Jurkat, Clone E6-1 (cell line): ENCODE measurements at places on chromosomes 1 and 21.
A peak's percentile ranks its signal among the peaks of the same experiment; 100 is the strongest.

DNA sequence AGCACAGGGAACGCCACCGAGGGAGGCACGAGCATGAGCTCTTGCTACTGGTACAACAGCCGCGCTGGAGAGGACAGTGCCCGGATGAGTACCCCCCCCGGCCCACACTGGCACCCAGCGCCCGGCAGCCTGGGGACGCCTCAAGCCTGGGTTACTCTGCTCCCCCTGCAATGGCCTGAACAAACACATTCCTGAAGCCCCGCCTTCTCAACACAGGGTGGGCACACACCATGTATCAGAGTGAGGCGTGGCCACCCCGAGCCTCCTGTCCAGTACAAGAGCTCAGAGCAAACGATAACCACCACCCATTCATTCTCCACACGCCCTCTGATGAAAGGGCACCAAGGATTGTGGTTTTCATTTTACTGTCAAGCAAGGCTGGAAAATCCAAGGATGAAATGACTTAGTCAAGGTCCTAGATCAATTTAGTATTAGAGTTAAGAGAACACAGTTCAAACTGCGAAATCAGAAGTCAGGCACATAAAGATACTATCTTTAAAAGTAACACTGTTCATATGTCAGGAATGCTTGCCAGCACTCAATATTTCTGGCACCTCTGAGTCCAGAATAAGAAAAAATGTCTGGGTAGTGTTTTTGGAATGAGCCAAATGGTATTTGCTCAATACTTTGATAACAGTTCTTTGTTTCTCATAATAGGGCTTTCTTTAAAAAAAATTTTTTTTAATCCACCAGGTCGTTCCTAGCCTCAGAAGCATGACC is 22.0 kb downstream of the UBE2G2 start:
- no peak for DNase-seq

- DNase-seq: peak; percentile 55
These were observed at the start of the genes ADORA3 and TMIGD3 for GRCh38 chr1:111503585-111504060. Gene ADORA3, minus strand, starts transcription at chr1:111503633. Its CDS starts 279 bp downstream, at chr1:111503354. Gene TMIGD3, minus strand, starts transcription at chr1:111503633. Its CDS starts 279 bp downstream, at chr1:111503354.

DNA sequence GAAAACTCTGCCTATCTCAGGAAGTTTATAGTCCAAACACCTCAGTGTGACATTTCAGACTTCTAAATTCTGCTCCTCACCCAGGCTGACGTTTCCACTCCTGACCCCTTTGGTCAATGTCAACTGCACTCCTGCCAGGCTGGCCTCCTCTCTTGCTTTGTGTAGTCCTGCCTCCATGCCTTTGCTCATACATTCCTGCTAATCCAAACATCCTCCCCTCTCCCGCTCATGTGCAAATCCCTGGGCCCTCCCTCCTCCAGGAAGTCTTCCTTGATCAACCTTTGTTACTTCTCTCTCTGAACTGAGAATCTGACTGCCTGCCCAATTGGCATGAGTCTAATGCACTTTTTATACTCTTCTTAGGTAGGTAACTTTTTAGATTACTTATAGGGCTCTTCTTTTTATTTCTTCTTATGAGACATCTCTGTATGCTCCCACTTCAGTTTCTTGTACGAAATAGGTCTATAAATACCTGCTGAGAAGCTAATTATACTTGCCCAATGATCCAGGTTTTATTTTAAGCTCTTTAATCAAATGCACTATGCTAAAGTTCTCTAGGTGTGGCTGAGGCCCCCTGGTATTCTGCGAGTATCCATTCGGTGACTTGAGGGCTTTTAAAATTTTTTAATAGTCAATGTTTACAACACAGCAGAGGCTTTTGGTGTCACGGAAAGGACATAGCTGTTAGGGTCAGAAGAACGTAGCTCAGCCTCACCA is 128.1 kb downstream of the PLXNA2 start:
- DNase-seq: no peak

DNA sequence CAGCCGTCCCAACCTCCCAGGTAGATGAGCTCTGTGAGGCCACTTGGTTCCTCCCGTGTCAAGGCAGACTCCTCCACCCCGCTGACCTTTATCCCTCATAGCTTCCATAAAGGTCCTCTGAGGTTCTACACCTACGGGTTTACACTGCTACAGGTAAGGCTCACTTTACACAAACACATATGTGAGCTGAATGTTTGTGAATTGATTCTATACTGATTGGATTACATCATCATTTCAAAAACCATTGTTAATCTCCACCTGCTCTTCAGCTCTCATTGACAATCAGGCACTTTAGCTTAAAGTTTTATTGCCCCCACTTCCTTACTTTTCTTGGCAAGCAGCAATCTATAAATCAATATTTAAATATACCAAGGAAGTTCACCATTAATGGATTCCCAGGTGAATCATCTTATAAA is 12.8 kb upstream of the RGS16 start:
- no peak for DNase-seq

GRCh38 chr1:113243529-113243928 is 146.8 kb upstream of the MAGI3 start:
- no peak for DNase-seq

- no peak for DNase-seq
These were observed 9.7 kb upstream of the KIRREL1 start for GRCh38 chr1:157983787-157984186.

DNA sequence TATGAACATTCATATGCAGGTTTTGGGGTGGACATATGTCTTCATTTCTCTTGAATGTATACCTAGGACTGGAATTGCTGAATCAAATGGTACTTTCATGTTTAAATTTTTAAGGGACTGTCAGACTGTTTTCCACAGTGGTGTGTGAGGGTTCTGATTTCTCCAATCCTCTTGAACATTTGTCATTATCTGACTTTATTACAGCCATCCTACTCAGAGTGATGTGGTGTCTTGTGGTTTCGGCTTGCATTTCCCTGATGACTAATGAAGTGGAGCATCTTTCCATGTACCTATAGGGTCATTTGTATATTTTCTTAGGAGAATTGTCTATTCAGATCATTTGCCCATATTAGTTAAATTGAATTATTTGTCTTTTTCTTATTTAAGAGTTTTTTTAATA is 35.4 kb upstream of the ZNF281 start:
- no peak for DNase-seq

DNA sequence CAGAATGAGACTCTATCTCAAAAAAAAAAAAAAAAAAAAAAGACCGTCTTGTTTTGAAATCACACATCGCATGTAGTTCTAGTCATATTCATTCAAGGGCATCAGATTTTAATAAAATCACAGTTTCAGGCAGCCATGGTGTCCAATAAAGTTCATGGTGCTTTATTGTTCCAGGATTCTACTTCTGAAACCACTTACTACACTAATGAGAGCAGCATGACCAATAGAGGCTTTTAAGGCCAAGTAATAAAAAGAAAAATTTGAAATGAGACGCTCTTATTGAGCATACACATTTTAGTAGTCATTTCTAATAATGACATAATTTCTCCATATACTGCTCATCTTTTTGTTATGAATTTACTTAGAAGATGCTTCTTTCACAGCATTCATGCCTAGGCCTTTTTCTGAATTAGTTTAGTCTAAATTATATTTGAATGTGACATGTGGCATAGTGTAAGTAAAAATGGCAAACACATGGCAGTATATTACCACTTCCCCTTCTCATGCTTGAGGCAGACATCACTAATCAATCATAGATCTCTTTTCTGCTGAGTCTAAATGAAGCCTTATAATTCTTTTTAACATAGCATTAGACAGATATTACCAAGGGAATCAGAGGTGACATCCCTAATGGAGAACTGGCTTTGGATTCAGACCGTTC is 18.5 kb downstream of the NTMT2 start:
- DNase-seq: no peak

GRCh38 chr21:34187935-34188334 is 114.6 kb downstream of the MRPS6 start:
- DNase-seq: no peak

GRCh38 chr1:26359981-26360806 is 6.3 kb upstream of the CRYBG2 start:
- DNase-seq: no peak

DNA sequence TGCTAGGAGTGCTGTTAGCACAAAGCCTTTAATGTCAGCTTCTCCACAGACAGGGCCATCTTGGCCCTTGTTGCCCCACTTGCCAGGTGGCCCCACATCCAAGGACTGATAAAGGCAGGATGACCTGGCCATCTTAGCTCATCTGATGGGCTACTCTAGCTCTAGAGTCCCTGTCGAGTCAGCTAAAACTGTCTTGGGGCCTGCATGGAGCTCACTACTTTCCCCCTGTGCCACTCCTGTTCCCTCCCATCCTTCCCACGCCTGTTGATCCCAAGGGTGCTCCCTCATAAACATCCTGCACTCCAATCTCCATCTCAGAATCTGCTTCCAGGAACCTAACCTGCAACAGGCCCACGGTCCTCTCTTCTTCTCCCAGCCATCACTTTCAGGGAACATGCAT is 652 bp upstream of the GPX7 start:
- DNase-seq: no peak

- DNase-seq: no peak
These were observed 14.7 kb downstream of the FNDC5 start for GRCh38 chr1:32855861-32856617.

DNA sequence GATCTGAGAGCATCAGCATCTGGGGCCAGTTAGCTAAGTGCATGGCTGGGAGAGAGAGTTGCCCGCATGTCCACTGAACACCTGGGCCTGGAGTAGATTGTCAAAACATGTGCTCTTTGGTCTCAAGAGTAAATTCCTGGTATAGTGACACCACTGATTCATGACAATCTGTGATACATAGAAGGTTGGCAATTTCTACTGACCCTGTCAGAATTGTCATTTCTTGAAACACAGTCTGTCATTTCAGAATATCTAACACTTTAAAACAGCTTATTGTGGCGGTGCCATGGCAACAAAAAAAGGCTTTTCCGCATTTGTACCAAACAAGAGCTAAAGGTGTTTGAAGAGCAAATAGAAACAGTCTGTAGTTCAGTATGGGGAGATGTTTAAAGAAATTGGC is 186.4 kb upstream of the FAM78B start:
- DNase-seq: no peak

GRCh38 chr1:115466433-115466832 is 128.4 kb upstream of the NGF start:
- DNase-seq: no peak

GRCh38 chr1:2073382-2074230 is 23.4 kb downstream of the PRKCZ start:
- no peak for DNase-seq

DNA sequence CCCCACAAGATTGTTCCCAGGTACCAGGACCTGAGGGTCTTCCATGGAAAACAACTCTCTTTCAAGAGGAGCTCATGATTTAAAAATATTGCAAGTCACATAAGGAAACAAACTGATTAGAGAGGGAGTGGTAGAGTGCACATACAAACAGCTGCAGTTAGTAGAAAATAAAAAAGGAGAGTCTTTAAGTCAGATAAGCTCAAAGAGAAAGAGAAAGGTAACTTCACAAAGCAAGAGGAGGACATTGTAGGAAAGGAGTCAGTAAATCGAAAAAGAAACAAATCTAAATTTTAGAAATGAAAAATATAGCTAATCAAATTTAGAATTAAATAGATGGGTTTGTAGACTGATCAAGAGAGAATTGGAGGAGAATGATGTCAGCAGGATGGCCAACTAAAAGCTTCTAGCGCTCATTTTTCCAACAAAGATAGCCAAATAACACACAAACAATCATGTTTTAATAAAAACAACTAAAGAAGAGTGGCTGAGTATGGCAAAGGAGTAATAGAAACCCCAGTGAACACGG is 86.1 kb upstream of the CD53 start:
- DNase-seq: peak; percentile 44

- no peak for DNase-seq
These were observed 243.2 kb upstream of the NR5A2 start for GRCh38 chr1:199784138-199784895.

- no peak for DNase-seq
These were observed 99.0 kb upstream of the C1orf105 start for GRCh38 chr1:172321451-172321850.

DNA sequence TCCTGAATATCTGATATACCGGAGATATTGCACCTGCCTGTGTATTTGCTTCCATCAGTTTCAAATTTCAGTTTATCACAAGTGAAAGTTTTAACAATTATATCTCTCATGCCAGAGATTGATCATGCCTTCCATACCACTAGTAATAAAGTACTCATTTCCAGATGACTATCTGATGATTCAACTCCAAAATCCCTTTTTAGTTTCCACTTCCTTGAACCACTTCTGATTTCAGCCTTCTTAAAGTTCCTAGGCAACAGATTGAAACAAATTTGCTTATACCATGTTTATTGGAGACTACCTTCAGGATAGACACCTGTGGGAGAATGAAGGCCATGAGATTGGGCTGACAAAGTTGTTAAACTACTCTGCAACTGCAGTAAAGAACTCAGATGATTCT is 21.5 kb upstream of the COL11A1 start:
- no peak for DNase-seq

DNA sequence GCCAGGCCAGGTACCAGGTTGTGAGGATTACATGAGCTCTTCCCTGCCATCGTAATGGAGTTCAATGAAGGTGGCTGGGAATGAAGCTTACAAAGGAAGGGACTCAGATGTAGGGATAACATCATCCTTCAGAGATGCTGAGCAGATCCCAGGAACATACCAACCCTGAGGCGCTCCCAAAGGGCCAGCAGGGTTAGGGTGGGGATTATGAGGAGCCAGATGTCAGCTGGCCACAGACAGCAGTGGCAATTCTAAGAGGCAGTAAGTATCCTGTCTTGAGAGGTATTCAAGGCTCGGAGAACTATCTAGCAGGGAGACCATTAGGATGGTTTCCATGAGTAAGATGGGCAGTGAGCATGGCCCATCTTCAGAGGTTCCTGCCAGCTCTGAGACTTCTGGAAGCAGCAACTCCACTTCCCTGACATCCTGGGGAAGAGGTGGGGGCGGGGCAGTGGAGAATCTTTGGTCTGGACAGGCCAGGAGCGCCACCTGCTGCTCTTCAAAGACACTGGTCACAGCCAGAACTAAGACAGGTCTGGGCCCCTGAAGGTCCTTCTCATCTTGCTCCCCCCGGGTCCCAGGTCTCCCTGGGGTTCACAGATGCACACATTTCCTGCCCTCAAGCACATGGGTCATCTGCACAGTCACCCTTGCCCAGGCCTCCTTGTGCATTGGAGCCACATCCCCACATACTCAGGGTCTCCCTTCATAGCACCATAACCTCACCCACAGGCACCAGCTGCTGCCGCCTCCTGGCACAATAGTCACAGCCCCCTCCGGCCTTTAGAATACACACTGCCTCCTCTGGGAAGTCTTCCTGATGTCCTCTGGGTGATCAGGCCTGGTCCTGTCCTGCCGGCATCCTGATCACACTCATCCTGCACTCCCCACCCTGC is 2.7 kb upstream of the SDC3 start:
- peak; percentile 23 for DNase-seq

DNA sequence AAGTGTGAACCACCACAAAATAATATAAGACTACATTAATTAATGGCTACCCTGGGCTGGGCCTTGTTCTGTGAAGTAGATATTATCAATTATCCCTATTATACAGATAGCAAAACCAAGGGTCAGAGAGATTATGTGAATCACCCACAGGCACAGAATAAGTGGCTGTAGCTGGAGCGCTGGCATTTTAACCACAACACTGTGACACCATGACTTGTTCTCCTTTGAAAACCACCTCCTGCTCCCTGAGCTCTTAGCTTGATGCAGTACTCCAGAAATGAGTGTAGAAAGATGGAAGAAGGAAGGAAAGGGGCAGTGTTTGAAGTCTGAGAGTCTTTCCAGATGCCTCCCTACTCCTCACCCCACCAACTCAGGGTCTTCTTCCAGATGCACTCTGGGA is 29.5 kb upstream of the JUN start:
- DNase-seq: no peak

- no peak for DNase-seq
These were observed at the start of gene NGF for GRCh38 chr1:115337633-115338456. Gene NGF, minus strand, starts transcription at chr1:115338249. Its CDS starts 51,454 bp downstream, at chr1:115286795.
